AML-193 (cell line): ENCODE measurements at places on chromosomes 11 and 22.
A peak's percentile ranks its signal among the peaks of the same experiment; 100 is the strongest.

GRCh38 chr22:41687901-41688364, 734 bp downstream of the SNU13 start:
- peak; percentile 33 for DNase-seq

- no peak for DNase-seq
Measured at GRCh38 chr11:71433648-71434450, 14.3 kb downstream of the DHCR7 start.

DNA sequence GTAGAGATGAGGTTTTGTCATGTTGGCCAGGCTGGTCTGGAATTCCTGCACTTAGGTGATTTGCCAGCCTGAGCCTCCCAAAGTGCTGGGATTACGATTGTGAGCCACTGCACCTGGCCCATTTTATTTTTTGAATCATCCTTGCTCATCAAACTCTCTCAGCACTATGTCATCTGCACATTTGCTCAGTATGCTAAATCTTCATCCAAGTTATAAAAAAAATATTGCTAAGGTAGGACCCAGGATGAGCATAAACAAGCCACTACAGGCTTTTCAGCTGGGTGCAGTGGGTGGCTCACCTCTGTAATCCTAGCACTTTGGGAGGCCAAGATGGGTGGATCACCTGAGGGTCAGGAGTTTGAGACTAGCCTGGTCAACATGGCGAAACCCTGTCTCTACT, 510.1 kb upstream of the LARGE1 start:
- DNase-seq: no peak

DNA sequence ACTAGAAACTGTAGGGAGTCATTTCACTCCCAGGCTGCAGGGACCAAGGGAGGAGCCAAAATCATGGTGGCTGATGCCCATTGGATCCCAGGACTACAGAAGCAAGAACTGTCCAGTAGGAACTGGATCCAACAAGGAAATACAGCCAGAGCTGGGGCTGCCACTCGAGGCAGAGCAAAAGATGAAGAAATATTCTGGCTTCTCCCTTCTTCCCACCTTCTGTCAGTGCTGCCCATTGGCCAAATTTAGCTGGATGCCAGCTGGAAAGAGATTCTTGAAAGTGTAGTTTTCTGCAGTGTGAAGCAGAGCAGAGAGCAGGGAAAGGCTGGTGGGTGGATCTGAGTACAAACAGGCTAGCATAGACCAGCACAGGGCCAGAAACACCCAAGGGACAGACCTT, 45.6 kb downstream of the COMMD9 start:
- DNase-seq: no peak

DNA sequence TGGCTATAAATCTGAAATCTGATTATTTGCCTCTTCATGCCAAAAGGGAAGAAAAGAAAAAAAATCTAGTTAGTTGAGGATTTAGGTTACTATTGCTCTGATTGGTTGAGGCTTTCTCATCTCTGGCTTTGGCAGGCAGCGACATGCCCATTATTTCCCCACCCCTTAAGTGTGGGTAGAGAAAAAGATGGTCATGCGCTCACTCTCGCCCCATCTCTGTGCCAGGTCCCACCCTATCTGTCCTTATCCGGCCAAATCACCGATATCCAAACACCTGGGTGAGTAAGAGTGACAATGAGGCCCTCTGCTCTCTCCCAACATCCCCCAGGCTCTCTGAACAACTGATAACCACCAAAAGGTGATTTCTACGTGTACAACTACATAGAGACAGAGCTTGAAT, 31.2 kb upstream of the SNX19 start:
- no peak for DNase-seq

- no peak for DNase-seq
Measured at GRCh38 chr11:45794169-45794568, 10.8 kb upstream of the SLC35C1 start.

DNA sequence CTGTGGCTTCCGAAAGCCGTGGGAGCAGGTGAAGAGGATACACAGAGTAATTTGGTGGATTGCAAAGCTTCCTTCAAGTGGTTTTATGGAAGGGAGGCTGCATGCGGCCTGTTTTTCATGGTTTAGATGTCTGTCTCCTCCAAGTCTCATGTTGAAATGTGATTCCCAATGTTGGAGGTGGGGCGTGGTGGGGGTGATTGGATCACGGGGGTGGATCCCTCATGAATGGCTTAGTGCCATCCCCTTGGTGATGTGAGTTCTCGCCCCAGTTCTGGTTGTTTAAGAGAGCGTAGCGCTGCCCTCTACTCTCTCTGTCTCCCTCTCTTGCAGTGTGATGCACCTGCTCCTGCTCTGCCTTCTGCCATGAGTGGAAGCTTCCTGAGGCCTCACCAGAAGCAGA, 247.8 kb upstream of the B3GAT1 start:
- DNase-seq: no peak

- no peak for DNase-seq
Measured at GRCh38 chr11:75578977-75579376, 16.9 kb downstream of the SERPINH1 start.

GRCh38 chr22:39214383-39215069, 30.3 kb downstream of the PDGFB start:
- no peak for DNase-seq
